ENCODE measurements at places on chromosomes 7 and 10. TPM values are rescaled to one million over a fixed set of nuclear protein-coding genes. Genes with fewer than 3 reads are reported as not detected.

DNA sequence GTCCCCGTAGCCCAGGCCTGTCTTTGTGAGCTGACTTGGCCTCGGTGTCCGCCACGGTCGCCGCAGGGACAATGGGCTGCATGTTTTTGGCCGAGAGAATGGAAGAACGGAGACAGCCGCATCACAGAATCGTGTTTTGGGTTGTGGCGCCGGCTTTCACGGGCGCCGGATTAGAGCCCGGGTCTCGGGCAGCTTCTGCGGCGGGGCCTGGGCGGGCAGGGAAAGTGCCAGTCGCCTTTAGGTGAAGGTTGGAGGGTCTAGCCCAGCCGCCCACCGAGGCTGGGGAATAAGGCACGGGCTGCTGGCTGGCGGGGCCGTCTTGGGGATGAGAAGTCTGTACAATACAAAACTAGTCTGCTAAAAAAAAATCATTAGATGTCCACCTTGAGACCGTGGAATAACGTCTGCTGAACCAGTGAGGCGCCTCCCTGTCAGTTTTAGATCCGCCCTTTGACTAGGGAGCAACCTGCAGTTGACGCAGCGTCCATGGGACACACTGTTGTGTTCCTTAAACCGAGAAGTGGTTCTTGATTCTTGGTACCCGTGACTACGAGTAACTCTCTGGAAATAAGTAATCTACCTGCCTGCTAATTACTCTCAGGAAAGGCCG, 577 bp downstream of the DNAJB9 start:
- DNase-seq: peak; percentile 53

DNA sequence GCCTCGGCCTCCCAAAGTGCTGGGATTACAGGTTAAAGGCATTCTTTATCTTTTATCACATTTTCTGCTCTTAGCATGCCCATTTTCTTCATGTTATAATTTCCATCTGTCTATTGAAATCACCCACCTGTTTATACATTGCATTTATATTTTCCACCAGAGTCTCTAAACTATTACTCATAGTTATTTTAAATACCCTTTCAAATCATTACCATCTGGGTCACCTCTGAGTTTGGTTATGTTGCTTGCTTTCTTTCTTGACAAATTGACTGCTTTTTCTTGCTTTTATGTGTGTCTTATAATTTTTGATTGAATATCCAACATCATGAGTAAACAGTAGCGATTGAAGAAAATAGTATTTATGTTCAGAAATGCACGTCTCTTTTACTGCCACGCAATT, 71.4 kb downstream of the TMEM270 start:
- DNase-seq: no peak

DNA sequence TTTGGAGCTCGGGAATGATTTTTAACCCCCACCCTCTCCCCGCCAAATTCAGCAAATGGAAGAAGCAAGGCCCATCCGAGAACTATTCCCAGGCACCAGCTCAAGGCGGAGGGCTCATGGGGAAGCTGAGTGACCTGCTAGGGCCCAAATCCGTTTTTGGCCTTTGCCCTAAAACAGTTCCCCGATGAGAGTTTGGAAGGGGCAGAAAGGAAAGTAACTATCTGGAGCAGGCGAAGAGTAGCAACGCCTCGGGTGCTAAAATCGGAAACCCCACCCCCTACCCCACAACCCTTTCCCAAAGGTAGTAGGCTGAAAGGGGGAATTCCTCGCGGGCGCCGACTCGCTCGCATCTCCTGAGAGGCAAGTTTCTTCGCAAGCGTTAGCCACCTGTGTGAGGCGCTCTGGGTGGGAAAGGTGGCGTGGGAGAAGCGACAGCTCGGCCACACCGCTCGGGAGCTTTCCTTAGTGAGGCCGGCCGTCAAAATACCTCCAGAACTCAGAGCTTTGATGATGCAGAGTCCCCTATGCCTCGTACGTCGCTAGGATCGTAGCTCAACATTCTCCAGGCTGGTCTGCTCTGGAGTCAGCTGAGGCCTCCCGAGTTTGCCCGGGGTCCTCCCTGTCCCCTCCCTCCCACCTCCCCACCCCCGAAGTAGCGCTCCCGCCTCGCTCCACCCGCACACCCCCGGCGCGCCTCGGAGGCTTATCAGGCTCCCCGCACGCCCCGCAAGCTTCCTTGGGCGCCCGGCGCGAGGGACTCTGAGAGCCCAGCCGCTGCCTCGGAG, 642 bp upstream of the PRKG1 start:
- DNase-seq: no peak

The TMEM225B gene
- total RNA-seq: 1.2 TPM

The AKR1C2 gene
- total RNA-seq: 0.17 TPM

GRCh38 chr7:20721086-20721810, 65.4 kb downstream of the SP8 start:
- no peak for DNase-seq

DNA sequence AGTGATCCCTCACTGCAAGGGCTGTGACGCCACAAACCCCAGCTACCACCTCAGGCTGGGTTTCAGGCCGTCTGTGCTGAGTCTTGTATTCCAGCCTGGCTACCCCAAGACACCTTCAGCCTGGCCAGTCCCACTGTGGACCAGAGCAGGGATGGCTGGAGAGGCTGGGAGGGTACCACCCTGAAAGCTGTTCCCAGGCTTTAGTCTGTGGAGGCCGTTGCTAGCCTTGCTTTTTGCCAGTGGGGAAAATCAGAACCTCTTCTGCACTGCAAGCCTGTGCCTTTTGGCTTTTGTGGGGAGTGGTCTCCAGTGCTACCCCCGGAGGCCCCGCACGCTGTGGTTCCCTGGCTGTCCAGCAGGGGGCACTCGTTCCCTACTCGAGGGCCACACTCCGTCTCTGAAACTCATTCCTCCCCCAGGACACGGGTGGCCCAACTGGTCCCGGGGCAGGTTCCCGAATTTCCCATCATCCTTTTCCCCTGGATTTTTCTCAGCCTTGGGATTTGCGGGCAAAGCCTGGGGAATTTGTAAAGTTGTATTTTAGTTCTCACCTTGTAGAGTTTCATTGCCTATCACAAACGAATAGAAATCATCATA, 128.4 kb upstream of the BTBD16 start:
- DNase-seq: peak; percentile 28

DNA sequence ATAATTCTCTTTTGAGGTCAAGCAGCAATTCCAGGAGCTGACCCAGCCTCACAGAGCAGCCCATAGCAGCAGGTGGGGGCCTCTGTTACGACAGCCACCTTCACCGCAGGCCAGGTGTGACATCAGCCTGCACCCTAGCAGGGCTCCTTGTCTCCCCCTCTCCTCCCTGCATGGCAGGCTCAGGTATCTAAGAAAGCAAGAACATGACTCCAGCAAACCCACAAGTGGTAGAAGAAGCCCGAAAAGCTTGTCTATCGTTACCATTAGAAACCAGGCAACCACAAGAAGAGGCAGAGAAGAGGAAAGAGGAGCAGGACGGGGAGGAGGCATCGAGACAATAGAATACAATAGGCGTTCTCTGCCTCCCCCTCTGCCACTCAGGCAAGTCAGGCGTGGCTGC, 104.0 kb upstream of the PRR15 start:
- no peak for DNase-seq

DNA sequence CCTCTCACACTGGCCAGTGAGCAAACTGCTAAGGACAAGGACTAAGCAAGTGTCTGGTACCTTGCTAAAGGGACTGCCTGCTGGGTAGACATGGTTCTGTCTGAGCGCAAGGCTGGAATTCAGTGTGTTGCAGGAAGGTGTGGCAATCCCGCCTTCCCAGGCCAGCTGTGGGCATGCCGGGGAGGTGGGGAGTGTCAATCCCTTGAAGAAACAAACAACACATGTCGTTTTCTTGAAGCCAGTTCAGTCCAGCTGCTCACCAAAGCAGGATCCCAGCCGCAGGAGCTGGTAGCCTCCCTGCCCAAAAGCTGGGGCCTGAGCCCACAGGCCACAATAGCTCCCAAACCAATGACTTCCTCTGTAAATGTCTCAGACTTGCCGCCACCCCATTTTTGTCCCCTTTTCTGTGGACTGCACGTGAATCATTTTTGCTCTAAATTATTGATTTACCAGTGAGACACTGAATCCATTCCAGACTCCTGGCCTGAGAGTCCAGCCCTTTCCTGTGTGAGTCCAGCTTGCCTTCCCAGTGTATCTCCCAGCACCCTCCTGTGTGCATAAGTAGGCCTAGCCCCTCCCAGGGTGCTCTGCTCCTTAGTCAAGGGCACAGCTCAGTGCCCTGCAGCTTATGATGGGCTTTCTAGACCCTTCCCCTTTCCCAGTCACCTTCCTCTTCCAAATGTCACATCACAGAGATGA, 166.8 kb downstream of the RGS10 start:
- DNase-seq: no peak

GRCh38 chr7:158097453-158098124, 490.0 kb downstream of the PTPRN2 start:
- DNase-seq: no peak

The ZPBP gene
- not detected for total RNA-seq

The PRF1 gene
- 116 TPM for total RNA-seq

DNA sequence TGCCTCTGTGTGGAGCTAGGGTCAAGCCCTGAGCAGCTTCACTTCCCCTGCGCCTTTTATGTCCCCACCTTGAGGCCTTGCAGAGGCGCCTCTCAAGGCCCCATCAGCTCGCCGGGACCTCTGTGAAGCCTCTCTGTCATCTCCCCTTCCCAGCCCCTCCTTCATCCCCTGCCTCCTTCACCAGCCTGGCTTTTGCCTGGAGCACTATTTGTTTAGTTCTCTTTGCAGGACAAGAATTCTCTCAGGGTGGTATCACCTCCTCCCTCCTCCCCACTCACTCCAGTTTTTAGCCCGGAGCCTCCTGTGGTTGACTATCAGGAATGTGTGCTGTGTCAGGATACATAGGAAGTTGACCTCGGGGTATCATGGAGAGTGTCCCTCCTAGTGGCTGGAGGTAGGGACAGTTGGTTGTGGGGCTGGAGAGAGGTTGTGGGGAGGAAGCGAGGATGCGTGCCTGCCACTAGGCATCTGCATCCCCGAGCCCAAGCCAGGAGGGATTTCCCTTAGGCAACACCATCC, 89.8 kb upstream of the ANLN start:
- DNase-seq: no peak

DNA sequence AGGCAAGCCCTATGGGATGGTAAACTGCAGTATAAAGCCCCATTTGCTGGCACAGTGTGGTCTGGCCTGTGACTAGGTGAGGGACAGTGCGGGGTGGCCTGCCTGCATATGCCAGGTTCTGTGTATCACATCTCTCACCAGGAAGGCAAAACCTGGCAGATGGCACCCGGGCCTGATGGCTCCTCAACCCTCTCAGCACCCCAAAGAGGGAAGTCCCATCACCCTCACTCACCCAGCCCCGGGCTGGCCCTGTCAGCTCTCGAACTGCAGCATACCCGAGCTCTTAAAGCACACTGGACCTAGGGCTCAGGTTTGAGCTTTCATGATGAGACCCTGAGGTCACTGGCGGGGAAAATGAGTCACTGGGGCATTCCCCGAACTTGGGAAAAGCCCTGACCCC, 130.5 kb downstream of the LHPP start:
- no peak for DNase-seq

GRCh38 chr7:1321411-1322239, 89.0 kb downstream of the UNCX start:
- DNase-seq: no peak

DNA sequence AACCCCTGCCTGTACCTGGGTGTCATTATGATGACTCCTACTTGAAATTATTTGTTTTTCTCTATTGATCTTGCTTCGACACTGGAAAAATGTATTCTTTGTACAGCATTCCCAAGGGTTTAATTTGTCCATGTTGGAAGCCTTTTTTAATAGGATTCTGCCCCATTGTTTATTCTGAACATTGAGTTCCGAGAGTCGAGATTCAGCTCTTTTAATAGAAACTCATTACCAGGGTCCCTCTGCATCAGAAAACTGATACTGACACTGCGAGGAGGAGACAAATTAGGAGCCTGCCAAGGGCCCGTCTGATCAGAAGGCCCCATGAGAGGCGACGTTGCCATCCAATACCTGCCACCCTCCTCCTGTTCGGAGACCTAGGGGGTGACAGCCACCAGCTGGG, 260.5 kb upstream of the ZMIZ1 start:
- DNase-seq: no peak

The CLRN3 gene
- not detected for total RNA-seq

GRCh38 chr10:96222441-96222840, 48.9 kb downstream of the BLNK start:
- DNase-seq: no peak

- DNase-seq: no peak
These were observed 386.9 kb downstream of the HTR7 start for GRCh38 chr10:90470966-90471365.

The GNGT1 gene
- not detected for total RNA-seq

- no peak for DNase-seq
These were observed 42.4 kb upstream of the NANOS1 start for GRCh38 chr10:118986815-118987790.

The PRPF18 gene
- total RNA-seq: 29.2 TPM

GRCh38 chr7:4079366-4079765, 602.7 kb upstream of the FOXK1 start:
- DNase-seq: no peak

- peak; percentile 2 for DNase-seq
These were observed 13.7 kb downstream of the SCART1 start for GRCh38 chr10:133467286-133467911.

The GLI3 gene
- total RNA-seq: 0.12 TPM

The MMRN2 gene
- total RNA-seq: not detected

The CYP2E1 gene
- total RNA-seq: 0.79 TPM

The SPDYE18 gene
- total RNA-seq: 0.60 TPM

- DNase-seq: no peak
These were observed 5.7 kb downstream of the ARHGAP22 start for GRCh38 chr10:48598936-48599829.

The FFAR4 gene
- total RNA-seq: not detected

- DNase-seq: no peak
These were observed 85.7 kb downstream of the RALA start for GRCh38 chr7:39709029-39709428.

- DNase-seq: no peak
These were observed 64.7 kb upstream of the JAZF1 start for GRCh38 chr7:28245123-28245878.

All from activated CD4-positive, alpha-beta T cell treated with anti-CD3 and anti-CD28 coated beads, Interleukin-2, amount 10 ng/mL, durations not matched to agents 7 days and 5 days (primary cell).